ENCODE measurements at places on chromosomes 4 and X.

- no peak for DNase-seq
These were observed 41.5 kb upstream of the FHDC1 start for GRCh38 chr4:152894673-152895072.

DNA sequence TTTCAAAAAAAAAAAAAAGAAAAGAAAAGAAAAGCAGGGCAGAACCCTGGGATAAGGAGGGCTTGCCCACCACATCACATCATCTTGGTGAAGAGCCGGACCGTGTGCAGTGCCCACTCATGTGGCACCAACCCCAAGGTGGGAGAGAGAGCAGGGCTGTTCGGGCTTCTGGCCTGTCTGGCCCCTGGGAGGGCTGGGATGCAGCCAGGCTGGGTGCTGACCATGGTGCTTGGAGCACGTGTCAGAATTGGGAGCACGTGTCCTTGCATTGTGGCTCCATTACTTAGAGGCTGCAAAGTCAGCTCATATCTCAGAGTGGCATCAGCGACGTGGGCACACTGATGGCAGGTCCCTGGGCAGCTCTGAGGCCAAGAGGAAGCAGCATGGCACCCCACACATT is 100.9 kb upstream of the AFAP1 start:
- no peak for DNase-seq

DNA sequence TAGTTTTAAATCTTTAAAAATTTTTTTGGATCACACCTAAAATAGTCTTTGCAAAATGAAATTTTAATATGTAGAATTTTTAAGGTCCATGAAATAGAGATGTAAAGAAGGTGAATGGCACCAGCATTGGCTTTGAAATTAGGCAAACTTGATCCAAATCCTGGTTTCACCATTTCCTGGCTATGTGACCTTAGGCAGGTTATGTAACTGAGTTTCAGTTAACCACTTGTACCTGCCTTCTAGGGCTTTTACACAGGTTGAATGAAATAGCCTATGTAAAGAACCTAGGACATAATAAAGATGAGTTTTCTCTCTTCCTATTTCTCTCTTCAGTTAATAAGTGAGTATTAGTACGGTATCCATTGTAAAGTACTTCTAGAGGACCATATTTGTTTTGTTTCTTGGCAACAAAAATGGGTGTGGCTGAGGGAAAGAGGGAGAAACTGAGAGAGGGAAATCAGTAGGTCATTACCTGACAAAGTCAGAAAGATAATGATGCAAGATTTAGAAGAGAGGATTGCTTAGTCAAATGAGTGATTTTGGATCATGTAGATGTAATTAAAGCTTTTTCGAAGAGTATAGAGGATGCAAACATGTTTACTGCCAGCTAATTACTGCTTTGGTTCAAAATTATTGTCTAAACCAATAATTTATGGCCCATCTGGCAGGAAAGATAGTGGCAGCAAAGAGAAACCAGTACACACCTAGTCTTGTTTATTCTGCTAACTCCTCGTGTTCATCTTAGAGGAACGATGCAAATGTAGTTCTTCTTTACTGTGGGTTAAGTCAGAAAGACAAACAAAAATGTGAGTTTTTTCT is 81.9 kb downstream of the PDLIM5 start:
- no peak for DNase-seq

DNA sequence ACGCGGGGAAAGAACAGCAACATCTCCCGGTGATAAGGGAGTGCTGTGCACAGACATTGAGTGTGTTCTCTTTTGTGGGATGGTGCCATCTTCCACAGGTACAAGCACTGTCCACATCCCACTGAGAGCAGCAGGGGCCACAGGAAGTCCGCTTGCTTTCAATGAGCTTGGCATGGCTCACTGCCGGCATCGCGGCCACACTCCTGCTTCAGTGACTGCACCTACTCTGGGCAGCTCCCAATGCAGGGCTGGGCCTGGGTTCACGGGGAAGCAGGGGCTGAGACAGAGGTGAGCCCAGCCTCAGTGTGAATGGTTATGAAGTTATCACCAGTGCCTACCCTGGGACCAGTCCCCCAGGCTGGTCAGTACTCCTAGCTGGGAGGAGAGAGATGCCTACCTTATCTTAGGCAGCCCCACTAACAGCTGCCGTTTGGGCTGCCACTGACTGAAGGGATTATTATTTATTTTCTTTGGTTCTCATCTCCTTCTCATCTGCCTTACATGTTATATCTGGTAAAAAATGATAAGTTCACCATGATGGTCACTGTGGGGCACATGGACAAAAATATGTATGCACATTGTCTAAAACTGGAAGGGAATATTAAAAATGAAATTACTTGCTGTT is 99.2 kb downstream of the MGST2 start:
- no peak for DNase-seq

- DNase-seq = no peak
These were observed 97.8 kb upstream of the SPRY1 start for GRCh38 chr4:123298801-123299200.

GRCh38 chrX:11341274-11342201 is 48.3 kb downstream of the AMELX start:
- no peak for DNase-seq

GRCh38 chrX:16304751-16305150 is 137.5 kb downstream of the MAGEB17 start:
- no peak for DNase-seq

- DNase-seq = no peak
These were observed 23.7 kb downstream of the SULT1E1 start for GRCh38 chr4:69836287-69836686.

GRCh38 chr4:40699648-40700047 is 50.1 kb upstream of the NSUN7 start:
- no peak for DNase-seq

DNA sequence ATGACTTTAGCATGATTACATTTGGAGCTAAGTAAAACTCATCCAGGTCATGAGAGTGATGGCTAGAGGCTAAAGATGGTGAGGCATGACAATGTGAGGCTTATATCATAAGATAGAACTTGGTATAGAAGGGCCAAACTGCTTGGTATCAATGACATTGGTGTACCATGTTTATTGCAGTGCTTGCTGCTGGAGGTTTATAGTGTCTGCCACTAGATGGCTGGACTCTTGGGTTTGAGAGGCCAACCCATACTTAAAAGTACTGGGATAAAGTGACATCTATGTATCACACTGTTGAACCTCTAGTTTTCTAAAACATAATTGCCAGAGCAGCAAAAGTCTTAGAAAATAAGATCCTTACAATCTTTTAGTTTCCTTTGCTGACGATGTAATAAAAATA is 83.0 kb upstream of the TACR3 start:
- DNase-seq = no peak

DNA sequence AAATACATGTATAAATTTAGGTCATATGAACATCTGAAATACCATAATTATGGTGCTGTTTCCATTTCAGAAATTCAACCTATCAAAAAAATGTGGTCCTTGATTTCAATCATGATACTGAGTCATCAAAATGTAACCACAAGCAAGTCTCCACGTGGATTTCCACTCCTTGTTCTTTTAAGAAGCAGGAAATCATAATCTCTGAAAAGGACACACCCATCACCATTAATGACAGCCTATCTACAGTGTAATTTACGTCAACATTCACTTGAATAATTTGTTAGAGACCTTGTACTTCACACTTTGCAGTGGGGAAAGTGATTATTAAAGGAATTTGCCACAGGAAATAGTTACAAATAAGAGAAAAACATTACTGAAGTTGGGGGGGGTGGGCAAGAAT is 17.7 kb upstream of the SLC7A11 start:
- DNase-seq = no peak

- no peak for DNase-seq
These were observed 48.0 kb downstream of the SEPTIN11 start for GRCh38 chr4:76997532-76997931.

GRCh38 chr4:116438981-116439729 is 646.2 kb downstream of the TRAM1L1 start:
- no peak for DNase-seq

- DNase-seq = no peak
These were observed 2750.6 kb downstream of the PCDH7 start for GRCh38 chr4:33470805-33471204.

GRCh38 chr4:81486502-81486901 is 14.8 kb upstream of the RASGEF1B start:
- no peak for DNase-seq

DNA sequence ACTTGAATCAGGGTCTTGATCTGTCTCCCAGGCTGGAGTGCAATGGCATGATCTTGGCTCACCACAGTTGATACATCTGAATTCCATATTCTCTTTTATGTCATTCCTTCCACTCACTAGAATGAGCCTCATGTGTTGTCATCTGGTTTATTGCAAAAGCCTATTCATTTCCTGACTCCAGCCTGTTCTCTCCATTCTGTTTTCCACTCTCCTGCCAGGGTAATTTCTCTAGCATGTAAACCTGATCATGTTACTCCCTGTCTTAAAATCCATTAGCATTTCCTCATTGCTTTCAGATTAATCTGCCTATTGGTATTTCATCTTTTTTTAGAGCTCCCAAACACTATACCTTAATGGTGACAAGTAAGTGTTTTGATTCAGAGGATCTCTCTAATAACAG is 4.3 kb upstream of the DDX60L start:
- no peak for DNase-seq

Measured in GM12892 (cell line).